ENCODE measurements at places on chromosomes 12 and 14.

GRCh38 chr12:31510034-31510433, 80.9 kb downstream of the DENND5B start:
- no peak for DNase-seq

GRCh38 chr14:100025111-100025510, 40.1 kb upstream of the EVL start:
- DNase-seq: no peak

DNA sequence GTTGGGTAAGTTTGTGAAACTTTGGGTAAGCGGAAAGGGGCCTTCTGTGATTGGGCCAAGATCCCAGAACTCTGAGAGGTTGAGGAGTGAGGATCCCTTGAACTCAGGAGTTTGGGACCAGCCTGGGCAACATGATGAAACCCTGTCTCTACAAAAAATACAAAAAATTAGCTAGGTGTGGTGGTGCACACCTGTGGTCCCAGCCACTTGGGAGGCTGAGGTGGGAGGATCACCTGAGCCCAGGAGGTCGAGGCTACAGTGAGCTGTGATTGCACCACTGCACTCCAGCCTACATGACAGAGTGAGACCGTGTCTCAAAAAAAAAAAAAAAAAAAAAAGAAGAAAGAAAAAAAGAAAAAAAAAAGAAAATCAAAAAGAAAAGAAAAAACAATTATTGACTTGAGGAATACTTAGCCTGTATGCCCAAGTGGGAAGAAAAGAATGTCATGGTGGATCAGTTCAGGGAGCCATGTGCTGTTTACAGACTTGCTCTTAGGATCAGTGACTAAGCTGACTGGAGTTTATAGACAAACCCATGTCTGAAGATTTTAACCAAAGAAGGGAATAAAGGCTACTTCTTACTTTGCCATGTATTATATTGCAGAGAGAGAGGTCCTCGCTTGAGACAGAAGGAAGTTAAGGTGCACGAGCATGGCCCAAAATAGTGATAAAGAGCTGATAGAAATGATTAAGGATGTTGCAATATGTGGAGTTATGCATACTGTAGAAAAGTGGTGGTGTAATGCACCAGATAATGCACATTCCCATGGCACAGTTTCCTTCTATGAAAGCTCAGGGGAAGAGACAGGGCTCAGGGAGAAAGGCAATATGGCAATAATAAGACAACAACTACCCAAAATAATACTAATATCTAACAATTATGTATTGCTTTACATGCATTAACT, 881 bp downstream of the HSD17B6 start:
- DNase-seq: no peak

DNA sequence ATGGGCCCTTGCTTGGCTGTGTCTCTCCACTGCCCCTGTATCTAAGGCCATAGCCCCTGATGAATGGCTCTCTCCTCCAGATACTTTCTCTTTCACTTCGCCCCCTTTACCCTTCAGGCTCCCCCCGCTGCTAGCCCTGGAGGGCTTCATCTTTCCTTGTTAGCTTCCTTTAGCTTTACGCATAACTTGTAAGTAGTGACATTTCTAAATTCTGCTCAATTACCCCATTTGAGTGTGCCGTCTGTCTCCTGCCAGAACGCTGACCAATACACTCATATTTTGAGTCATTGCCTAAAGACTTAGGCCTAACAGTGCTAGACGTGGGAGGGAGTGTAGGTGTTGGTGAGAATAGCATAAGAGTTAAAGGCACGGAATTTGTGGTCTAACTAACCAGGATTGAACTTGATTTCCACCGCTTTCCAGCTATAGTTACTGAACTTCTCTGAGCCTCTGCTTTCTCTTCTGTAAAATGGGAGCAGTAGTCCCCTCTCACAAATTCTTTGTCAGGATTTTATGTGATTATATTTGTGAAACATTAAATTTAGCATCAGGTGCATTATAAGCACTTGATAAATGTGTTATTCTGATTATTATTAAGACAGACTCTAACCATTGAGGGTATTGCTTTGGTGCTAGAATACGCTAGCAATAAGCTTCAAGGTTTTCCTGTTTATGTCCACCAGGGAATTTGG, 129.3 kb downstream of the ZFP36L1 start:
- DNase-seq: no peak

DNA sequence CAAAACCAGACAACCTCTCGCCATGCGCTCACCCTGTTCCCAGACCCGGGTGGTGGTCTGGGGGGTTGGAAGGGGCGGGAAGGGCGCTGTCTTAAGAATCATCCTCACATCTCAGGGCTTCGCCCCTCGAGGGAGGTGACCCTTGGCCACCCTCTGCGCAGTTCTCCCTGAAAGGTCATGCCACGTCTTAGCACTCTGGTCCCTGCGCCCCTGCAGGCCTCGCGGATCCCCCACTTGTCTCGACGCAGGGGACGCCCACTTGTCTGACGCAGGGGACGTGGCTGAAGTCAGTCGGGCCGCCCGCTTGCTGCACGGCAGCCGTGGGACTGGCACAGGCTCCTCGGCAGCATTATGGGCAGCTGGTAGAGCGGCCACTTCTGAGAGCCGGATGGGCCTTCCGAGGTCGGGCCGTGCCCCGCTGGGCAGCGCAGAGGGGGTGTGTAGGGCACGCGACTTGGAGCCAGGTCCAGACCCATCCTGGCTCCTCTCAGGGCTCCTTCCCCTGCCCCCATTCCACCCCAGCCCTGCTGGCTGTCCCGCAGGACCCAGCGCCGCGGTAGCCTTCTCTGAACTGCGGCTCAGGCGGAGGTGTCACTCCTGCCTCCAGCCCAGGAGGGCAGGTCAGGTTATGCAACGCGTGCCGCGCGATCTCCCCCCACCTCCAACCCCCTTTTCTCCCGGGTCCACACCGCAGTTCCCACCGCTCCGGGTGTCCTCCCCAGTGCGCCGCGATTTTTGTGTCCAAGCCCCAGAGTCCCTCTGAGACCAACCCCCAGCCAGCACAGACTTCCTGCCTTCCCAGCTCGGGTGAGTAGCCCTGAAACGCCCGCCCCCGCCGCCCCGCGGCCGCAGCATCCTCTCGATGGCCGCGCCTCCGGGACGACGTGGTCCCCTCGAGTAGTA, 40.9 kb upstream of the CAPRIN2 start:
- no peak for DNase-seq

- no peak for DNase-seq
Measured at GRCh38 chr12:53120685-53121525, 17.6 kb downstream of the SOAT2 start.

GRCh38 chr14:70666361-70666686, 24.6 kb downstream of the TTC9 start:
- no peak for DNase-seq

DNA sequence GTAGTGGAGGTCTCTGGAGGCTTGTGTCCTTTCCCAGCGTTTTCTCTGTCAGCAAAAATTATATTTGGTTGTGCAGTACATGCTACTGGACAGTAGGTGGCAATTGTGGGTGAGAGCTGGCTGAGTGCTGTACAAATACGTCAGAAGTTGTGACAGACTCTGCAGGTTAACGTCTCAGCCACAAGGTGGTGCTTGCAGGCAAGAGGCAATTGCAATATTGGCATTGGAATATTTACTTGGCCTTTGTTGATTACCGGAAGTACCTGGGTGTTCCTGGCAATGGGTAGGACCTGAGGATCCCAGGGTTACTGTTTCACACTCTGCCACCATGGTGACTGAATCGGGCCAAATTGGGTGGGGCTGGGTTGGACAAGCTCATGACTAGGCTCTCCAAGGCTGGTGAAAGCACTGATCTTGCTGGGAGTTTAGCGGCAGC, 333.9 kb upstream of the LMO3 start:
- DNase-seq: no peak

- no peak for DNase-seq
Measured at GRCh38 chr12:127558361-127558760, 708.6 kb upstream of the TMEM132C start.

Data from posterior cingulate gyrus (tissue), 11 donors.